ENCODE measurements at places on chromosomes 16 and 17. TPM values are rescaled to one million over a fixed set of nuclear protein-coding genes. Genes with fewer than 3 reads are reported as not detected.

The KRT27 gene
- total RNA-seq, result not detected

The NLRP1 gene
- 18.7 TPM for total RNA-seq

The TBC1D3C gene
- total RNA-seq, result 0.32 TPM

The NPB gene
- not detected for total RNA-seq

The TBC1D3K gene
- not detected for total RNA-seq

The EVI2A gene
- total RNA-seq, result 1.3 TPM

The TBC1D26 gene
- not detected for total RNA-seq

The GPRC5C gene
- total RNA-seq, result not detected

The SPATA22 gene
- total RNA-seq, result 1.3 TPM

The KRT31 gene
- total RNA-seq, result not detected

The EFCAB13 gene
- total RNA-seq, result 6.5 TPM

The MED13 gene
- 37.2 TPM for total RNA-seq

The UBTF gene
- total RNA-seq, result 45.3 TPM

The KCTD2 gene
- 13.2 TPM for total RNA-seq
